Activated CD4-positive, alpha-beta T cell treated with anti-CD3 and anti-CD28 coated beads, Interleukin-10, Interleukin-2, amounts not matched to agents 100 ng/mL and 50 ng/mL, durations not matched to agents 16 hours and 8 hours (primary cell): ENCODE measurements at places on chromosomes 7 and 10.
A peak's percentile ranks its signal among the peaks of the same experiment; 100 is the strongest.

DNA sequence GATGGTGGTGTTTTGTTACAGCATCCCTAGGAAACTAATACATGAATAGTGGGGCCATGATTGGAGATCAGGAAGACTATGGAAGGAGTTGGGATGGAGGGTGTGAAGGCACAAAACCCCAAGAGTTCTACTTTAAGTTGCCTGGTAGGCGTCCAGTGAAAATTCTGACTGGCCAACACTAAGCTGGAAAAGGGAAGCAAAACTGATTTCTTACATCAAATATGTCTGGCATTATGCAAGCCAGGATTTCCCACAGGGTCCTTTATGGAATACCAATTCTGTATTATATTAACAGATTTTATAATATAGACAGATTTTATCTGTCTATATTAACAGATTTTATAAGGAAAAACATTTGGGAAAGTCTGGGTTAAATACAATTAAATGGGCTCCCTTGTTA is 16.2 kb downstream of the CPVL start:
- DNase-seq: no peak

DNA sequence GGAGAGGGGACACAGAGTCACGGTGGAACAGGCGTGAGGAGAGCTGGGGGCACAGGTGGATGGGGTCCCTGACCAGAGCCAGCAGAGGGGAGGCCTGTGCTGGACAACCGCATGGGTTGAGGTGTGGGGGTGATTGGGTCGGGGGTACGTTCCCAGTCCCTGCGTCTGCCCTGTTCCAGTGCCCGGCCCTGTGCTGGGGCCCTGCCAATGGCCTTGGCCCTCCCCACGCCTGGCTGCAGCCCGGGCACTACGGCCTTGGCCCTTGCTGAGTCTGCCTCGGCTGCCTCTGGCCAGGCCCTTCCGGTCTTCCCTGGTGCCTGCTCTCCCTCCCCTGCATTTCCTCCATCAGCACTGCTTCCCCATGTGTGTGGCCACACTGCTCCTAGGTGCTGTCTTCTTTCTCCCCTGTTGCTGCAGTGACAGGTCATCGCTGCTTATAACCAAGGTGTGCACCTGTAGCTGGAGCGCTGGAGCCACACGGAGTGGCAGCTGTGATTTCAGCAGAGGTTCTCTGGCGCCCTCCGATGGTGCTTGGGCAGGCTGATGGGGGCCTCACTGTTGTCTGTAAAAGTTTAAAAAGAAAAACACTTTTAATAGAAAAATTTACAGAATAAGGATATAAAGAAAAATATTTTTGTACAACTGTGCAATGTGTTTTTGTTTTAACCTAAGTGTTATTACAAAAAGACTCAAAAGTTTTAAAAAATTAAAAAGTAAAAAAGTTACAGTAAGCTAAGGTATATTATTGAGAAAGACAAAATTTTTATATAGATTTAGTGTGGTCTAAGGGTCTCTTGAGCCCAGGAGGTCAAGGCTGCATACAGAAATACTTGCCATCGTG is 45.2 kb upstream of the BHLHA15 start:
- DNase-seq: peak; percentile 37

- peak; percentile 16 for DNase-seq
Observed at GRCh38 chr7:91852263-91852741, 28.2 kb downstream of the MTERF1 start.

- DNase-seq: no peak
Observed at GRCh38 chr7:151498495-151498894, 21.2 kb downstream of the RHEB start.

GRCh38 chr10:123357421-123357930 is 203.3 kb downstream of the BUB3 start:
- DNase-seq: no peak

- no peak for DNase-seq
Observed at GRCh38 chr7:74455291-74455804, 1.6 kb downstream of the GTF2IRD1 start.

GRCh38 chr10:89391907-89392756 is at the start of gene IFIT1:
TSS of gene IFIT1 (plus strand) at chr10:89392623. CDS start at chr10:89392713, 90 bp downstream.
- peak; percentile 60 for DNase-seq

DNA sequence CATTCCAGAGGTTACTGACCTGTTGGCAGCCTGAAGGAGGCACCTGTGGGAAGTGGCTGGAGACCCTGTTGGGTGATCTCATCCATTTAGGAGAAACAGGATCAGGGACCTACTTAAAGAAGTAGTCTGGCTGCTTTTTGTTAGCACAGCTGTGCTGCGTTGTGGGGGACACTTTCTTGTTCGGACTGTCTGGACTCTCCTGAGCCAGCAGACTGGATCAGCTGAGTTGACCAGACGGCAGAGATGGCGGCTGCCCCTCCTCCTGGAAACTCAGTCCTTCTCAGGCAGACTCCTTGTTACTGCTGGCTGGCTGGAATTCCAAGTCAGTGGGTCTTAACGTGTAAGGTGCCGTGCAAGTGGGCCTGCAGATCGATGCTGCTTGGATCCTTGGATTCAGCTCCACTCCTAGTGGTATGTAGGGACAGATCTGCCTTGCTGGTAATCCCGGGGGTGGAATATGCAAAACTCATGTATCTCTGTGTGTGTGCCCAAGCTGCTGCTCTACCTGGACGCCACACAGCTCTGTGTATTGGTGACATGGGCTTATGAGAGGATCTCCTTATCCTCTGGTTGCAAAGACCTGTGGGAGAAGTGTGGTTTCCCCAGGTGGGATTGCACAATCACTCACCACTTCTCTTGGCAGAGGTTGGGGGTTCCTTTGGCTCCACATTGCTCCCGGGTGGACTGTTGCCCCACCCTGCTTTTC is 87.3 kb downstream of the CCSER2 start:
- no peak for DNase-seq

DNA sequence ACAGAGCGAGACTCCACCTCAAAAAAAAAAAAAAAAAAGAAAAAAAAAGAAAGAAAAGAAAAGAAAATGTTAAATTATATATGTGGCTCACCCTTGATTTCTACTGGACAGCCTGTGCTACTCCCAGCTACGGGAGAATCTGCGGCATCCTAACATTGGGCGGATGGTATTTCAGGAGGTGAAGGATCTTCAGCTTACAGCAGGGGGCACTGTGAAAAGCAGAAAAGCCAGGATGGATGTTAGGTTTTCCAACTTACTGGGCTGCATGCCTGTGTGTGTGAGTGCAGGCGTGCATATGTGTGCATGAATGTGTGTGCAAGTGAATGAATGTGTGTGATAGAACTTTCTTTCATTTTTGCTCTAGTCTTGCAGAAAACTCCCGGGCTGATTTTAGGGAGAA is 1066.5 kb downstream of the TYW1 start:
- DNase-seq: no peak

DNA sequence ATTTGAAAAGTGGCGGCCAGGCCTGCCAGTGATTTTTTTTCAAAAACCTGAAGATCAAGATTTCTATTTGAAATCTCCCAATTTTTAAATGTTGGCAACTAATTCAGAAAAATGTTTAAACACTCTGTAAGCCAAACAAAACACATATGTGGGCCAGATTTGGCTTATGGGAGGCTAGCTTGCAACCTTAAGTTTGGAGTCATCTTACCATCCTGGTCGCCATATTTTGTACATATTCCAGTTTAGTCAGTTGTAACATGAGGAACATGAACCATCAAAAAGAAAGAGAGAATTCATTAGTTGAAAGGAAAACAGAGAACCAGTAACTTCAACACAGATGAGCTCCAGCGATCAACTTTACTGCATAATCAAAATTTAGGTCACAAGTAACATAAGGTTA is 115.4 kb downstream of the TMEM26 start:
- DNase-seq: no peak

DNA sequence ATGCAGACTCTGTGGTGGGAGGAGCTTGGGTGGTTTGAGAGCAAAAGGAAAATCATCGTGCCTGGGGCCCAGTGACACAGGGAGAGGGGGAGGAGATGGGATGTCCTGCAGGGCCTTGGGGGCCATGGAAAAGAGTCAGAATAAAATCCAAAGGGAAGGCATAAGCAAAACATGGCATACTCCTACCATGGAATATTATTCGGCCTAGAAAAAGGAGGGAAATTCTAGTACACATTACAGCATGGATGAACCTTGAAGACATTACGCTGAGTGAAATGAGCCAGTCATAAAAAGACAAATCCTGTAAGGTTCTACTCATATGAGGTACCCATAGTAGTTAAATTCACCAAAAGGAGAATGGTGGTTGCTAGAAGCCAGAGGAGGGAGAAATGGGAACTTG is 38.7 kb downstream of the STRA8 start:
- no peak for DNase-seq

GRCh38 chr7:137760111-137760510 is 86.7 kb downstream of the DGKI start:
- DNase-seq: no peak

- DNase-seq: peak; percentile 75
Observed at GRCh38 chr10:59829601-59830000, 76.3 kb upstream of the MRLN start.

- no peak for DNase-seq
Observed at GRCh38 chr7:155355176-155355575, 57.5 kb downstream of the INSIG1 start.

DNA sequence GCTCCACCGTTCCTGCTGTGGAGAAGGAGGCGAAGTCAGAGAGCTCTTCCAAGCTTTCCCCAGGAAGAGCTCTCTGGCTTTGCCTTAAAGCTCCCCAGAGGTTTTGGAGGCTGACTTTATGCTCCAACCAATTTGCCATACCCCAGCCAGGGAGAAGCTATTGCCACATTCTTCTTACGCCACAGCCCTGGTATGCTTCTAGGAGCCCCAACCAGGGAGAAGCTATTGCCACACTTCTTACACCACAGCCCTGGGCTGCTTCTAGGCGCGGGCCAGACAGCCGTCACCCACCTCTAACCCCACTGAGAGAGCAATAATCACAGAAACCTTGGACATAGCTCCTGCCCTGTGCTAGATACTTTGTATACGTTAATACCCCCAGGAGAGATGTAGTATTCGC is 951 bp downstream of the ELOVL3 start:
- DNase-seq: no peak

- DNase-seq: no peak
Observed at GRCh38 chr10:49080965-49081364, 34.4 kb downstream of the VSTM4 start.

- no peak for DNase-seq
Observed at GRCh38 chr7:78473571-78474301, 675.2 kb downstream of the PHTF2 start.

- no peak for DNase-seq
Observed at GRCh38 chr10:99595770-99596465, 24.3 kb downstream of the SLC25A28 start.

GRCh38 chr7:86600506-86601290 is 43.0 kb upstream of the GRM3 start:
- no peak for DNase-seq

DNA sequence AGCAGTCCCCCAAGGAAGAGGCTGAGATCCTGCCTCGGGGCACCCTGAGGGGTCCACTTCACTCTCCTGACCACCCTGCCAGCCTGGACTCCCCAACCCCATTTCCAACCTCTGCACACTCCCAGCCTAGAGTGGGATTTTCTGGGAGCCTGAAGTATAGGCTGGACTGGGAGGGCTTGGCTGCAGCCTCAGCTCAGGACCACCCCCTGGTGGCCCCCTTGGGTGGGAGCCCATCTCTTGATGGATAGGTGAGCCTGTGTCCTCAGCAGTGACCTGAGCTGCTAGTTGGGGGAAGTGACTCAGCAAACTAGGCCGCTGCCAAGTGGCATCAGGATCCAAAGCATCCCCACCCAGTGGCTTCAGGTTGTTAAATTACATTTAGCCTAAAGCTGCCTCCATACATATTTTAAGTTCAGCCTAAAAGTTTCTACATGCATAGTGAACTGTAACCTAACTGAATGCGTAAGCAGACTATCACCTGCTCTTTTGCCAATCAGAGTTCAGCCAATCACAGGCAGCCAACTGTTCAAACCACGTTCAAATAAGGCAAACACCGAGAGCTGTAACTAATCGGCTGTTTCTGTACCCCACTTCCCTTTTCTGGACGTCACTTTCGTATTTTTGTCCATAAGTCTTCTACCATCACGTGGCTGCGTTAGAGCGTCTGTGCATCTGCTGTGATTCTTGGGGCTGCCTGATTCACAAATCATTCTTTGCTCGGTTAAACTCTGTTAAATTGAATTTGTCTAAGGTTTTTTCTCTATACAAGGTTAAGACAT is 144.0 kb downstream of the PLPP4 start:
- DNase-seq: peak; percentile 7

DNA sequence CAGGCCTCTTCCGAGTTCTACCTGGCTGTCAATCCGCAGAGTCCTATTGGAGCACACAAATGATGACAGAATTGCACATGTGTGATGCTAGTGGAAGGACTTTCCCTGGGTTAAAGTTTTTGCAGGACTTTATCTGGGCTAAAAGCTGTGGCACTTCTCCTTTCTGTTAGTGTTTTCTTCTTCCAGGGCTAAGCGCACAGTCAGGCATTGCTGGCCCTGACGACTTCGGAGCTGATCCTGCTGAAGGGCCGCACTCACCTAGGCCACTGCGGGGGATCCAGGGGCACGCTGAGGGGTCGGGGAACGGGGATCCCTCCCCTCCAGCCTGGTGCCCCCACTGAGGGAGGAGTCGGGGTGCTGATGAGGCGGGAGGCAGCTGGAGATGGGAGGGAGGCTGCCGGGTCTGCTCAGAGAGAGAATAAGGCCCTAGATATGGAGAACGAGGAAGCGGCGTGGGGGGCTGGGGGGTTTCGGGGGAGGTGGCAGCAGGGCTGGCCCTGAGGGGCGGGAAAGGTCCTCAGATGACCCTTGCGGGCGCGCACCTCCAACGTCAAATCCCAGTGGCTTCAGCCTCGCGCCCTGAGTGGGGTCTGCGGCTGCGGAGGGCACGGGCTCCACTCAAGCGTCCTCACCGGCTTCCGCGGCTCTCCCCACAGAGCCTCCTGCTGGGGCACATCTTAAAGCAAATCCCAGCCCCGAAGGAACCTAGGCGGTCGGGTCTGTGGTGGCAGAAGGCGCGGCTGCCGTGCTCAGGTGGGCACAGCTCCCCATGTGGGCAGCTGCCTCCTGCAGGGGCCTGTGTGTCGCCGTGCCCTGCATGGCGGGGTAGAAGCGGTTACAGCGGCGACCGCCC is 30.9 kb downstream of the AGR3 start:
- DNase-seq: no peak

GRCh38 chr10:121596689-121597503 is 1.3 kb downstream of the FGFR2 start:
- DNase-seq: no peak

DNA sequence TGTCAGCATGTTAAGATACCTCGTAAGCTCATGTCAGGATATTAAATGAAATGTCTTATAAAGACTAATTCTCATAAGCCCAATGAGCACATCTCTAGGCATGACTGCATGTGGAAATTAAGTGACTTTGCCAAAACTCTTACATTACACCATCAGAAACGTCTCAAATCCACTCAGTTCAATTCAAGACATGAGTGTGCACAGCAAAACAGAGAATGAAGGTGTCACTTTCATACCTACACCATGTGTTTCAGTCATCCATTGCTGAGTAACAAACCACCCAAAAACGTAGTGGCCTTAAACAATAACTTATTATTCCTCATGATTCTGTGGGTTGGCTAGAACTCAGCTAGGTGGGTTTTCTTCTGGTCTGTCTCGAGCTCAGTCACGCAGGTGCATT is 99.8 kb downstream of the ATE1 start:
- DNase-seq: peak; percentile 67
